Fibroblast of lung (primary cell): ENCODE measurements at places on chromosomes 2 and 18. TPM values are rescaled to one million over a fixed set of nuclear protein-coding genes. Genes with fewer than 3 reads are reported as not detected.
A peak's percentile ranks its signal among the peaks of the same experiment; 100 is the strongest.

DNA sequence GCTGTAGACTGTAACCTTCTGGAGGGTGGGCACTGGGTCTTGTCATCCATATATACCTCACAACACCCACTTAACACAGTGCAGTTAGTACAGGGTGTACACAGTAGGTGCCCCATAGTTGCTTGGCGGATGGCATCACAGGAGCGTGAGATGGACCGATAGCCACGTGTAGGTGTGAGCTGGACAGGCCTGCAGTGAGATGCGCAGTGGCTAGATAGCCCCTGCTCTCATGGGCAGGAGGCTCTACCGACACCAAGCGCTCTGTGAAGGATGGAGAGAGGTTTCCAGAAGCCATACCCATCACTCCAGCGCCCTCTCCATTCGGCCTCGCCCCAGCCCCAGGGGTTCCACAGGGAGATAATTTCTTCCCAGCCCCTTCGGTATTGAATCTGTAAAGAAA lies 49.5 kb downstream of the CAPN13 start:
- DNase-seq: no peak

The CSRNP3 gene
- total RNA-seq: 0.66 and 0.77 TPM in 2 replicates

GRCh38 chr2:128746356-128746755 lies 427.7 kb upstream of the HS6ST1 start:
- peak; percentile 91 for DNase-seq

GRCh38 chr18:5879479-5879882 lies 15.8 kb downstream of the TMEM200C start:
- DNase-seq: peak; percentile 66

- DNase-seq: peak; percentile 70
These were observed 483 bp downstream of the OSBPL6 start for GRCh38 chr2:178194600-178195389.

DNA sequence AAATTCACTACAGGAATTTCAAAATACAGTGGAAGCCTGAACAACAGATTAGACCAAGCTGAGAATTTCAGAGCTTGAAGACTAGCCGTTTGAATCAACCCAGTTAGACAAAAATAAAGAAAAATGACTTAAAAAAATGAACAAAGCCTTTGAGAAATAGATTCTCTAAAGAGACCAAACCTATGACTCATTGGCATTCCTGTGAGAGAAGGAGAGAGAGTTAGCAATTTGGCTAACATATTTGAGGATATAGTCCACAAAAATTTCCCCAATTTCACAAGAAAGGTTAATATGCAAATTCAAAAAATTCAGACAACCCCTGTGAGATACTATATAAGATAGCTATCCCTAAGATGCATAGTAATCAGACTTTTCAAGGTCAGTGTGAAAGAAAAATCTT lies 78.0 kb downstream of the MYO3B start:
- no peak for DNase-seq

DNA sequence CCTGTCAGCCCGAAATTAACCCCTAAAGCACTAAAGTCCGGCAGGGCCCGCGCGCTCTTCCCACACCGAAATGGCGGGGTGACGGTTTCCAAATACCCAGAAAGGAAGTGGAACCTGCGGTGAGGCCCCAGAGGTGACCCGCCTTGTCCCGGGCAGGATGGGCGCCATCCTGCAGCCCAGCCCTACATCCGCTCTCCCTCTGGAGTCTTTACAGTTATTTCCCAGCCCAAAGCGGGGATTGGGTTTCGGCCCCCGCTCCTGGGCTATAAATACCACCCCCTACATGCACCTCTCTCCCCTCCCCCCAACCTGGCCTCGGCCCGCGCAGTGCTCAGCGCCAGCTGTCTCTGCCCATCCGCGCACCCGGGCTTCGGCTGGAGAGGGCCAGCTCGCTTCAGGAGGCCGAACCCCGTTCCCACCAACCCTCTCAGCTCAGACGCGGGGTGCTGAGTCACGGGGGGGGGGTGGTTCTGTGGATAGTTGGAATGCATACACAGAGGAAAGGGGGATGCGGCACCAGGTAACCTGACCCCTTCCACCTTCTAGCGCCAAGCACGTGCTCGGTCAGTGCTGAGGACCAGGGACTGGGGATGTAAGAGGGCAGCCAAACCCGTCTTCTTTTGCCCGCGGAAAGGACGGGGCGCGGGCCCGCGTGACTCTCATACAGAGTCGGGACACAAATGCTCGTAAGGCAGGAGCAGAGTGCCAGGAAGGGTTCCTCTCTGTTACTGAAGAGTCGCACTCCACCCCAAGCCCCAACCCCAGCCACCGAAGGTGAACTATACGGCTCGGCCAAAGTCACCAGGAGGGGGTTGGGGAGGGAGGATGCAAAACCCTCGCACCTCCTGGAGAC lies at the start of gene TUBA4B:
TSS of gene TUBA4B (plus strand) at position 344 of the 853 bp plus-strand sequence. CDS start at position 509, 165 bp downstream.
- DNase-seq: no peak

The LYG2 gene
- not detected in 2 replicates for total RNA-seq

- no peak for DNase-seq
These were observed 270.6 kb downstream of the CELF4 start for GRCh38 chr18:37294951-37295350.

- peak; percentile 69 for DNase-seq
These were observed 23.2 kb downstream of the MEMO1 start for GRCh38 chr2:31987454-31988220.

- no peak for DNase-seq
These were observed 48.4 kb upstream of the NAB1 start for GRCh38 chr2:190600293-190601103.

GRCh38 chr18:33750366-33750765 lies 172.3 kb downstream of the ASXL3 start:
- peak; percentile 32 for DNase-seq

DNA sequence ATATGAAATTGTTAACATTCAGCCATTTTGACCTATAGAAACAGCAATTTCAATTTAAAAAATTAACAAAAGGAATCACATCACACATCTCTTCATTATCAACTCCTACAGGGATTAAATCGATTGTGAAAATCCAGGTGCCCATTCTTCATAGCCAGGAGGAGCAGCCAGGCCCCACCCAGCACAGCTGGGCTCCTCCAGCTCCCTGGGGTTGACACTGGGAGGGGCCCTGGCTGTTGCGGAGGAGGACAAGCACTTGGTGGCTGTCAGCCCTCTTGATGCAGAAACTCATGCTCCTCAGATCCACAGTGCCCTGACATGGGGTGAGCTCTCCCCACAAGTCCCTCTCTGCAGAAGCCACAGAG lies 99.8 kb downstream of the FAM210A start:
- no peak for DNase-seq

GRCh38 chr18:50654658-50655550 lies 95.0 kb downstream of the MAPK4 start:
- no peak for DNase-seq

DNA sequence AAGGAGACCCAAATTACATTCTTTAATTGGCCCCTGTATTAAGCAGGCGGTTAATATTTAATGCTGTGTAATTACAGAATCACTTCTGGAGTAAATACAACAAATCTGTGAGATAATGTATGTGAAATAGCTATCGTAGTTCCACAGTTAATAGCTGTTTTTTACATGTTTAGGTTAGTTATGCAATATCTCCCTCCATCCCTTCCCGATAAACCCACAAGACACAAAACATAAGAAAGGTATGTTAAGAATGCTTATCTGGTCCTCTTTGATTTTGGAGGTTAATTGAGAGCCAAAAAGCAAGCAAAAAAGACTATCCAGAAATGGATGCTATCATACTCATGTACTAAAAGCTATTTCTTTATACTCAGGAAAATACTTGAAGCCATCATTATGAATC lies 49.1 kb downstream of the ZNF638 start:
- DNase-seq: no peak

The CYBRD1 gene
- total RNA-seq: 227 and 334 TPM in 2 replicates

DNA sequence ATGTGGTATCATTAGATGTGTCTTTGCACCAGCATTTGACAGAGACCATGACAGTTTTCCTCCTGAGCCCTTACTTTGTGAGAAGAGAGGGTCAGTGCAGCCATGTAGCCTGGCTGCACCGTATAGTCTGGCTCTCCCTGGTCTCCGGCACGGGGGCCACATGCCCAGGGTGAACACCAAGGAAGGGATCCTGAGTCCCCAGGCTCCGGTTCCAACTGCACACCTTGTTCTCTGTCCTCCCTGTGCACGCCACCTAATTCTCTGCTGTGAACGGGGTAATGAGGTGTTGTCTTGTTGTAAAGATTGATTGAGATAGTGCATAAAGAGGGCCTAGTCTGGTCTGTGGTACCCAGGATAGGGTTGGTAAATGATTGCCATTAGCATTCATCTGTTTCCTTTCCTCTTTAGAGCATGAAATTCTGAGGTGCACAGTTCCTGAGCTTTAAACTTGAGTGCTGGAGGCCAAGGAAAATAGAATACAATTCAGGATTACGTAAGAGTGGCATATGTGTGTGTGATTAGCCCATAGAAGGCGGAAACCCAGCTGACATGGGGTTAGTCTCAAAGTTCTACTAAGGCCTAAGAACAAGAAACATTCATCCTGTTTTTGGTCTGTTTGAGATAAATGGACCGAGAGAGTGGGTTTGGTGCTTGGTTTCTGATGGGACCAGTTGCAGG lies 55.5 kb downstream of the NCK2 start:
- peak; percentile 73 for DNase-seq

DNA sequence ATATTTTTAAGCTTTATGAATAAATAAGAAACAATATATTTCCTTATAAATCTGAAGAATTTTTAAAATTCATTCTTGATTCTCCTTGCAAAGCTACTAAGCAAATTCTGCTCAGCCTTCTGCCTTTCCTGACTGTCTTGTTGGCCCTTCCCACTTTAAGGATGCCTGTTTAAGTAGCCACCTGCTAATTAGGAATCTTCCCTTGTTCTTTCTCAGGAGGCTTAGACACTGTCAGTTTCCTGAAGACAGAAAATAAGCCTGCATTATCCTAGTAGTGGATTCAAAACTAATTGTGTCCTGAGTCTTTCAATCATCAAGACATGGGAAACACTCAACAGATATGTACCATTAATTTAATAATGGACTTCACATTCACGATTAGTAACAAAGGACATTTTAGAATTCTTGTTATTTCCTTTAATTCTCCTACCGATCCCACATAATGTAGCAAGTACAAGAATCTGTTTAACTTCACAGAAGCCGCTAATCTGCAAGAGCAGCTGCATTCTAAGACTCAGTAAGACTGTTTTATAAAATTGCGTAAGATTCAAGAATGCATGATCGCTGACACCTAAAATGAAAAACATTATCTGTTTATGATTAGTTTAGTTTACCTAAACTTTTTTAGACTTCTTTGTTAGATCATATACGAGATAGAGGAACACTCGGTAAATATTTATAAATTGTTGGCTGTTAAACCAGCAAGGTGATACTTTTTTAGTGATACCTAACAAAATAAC lies 445.4 kb upstream of the DSEL start:
- DNase-seq: no peak

DNA sequence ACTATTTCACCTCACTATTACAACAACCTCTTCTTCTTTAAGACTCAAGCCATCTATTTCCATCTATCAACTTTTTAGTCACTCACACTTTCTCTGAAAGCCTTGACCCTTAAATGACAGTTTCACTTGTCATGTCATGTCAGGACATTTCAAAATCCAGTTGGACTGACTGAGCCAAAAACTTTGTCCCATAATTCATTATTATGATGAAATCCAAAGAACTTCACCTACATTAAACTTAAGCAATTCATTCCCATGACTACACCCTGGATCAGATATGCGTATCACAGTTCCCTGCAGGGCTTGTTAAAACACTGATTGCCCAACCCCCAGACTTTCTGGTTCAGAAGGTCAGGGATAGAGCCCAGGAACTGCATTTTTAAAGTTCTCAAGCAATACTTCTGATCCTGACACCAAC lies 26.5 kb downstream of the LDAH start:
- DNase-seq: peak; percentile 25

DNA sequence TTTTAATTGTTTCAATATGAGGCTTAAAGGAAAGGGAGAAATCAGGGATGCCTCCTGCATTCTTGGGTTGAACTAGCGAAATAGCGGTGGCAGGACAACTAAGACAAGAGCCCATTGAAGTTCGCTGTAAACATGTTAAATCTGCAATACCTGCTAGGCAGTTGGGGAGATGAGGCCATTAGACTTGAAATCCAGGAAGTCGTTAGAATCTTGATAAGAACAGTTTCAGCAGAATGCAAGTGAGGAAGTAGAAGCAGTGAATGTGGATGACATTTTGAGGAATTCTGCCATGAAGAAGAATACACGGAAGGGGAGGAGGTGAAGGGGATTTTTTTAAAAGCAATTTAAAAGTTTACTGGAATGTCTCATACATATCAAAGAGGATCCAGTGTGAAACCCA lies 109.7 kb downstream of the LPIN1 start:
- DNase-seq: no peak

GRCh38 chr2:75952173-75952572 lies 241.5 kb upstream of the GCFC2 start:
- DNase-seq: no peak

DNA sequence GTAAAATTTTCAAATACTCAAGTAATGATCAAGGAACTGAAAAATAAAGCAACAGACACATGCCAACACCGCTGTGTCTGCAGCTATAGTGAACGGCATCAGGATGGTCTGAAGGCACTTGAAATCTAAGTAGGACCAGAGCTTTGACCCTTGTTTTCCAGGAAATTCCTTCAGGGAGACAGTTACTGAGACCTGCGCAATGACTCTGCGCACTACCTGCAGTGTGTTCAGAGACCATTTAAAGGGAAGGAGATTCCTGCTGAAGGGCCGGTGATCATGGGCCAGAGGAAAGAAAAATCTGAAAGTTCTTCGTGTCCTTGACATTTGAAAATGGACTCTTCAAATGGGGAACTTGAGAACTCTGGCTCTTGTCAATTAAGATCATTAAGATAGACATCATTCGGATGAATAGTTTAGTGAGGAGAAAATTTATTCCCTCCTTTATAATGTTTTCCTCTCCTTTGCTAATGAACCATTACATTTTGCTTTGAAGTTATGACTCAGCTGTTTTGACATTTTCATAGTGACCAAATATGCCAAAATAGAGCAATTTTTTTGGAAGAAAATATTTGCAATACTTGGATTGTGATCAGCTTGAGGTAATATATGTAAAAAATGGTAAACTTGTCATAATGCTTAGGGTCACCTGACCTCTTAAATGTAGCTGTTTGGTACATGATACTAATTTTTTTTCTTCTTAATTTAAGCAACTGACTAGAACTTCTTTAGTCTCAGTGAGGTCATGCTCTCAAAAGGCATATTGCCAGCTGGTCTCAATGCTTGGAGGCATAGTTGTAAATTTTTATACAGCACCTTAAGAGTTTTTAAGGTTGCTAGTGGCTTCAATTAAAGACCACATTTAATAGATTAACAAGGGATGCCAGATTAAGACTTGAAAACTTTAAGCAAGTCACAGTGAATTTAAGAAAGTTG lies 329.3 kb downstream of the ARHGAP15 start:
- DNase-seq: no peak

The RABL2A gene
- total RNA-seq: 6.9 and 11.7 TPM in 2 replicates

The ATOH8 gene
- 19.0 and 19.2 TPM in 2 replicates for total RNA-seq
